ENCODE measurements at places on chromosomes 5 and 9. TPM values are rescaled to one million over a fixed set of nuclear protein-coding genes. Genes with fewer than 3 reads are reported as not detected.

DNA sequence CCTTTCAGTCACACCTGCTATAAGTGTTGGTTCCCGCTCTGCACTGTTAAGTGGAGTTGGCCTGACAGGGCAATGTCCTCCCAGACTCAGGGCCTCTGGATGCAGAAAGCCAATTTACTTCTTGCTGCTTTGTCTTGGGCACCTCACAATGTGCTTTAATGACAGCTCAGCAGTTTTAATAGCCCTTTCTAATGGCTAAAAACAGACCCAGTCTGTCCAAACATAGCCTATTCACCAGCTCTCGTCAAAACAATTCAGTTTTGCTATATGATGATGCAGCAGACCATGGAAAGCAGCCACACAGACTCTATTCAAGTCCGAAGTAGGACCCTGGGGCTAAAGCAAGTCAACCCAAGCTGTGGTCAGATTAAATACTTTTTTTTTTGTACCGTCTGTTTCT is 529.1 kb upstream of the SEMA6A start:
- H3K27ac ChIP-seq, result no peak overlapping the region
- H3K4me1 ChIP-seq, result no peaks in the 10 kb centered on the region
- no peaks in the 10 kb centered on the region for H3K27me3 ChIP-seq
- no peaks in the 10 kb centered on the region for H3K36me3 ChIP-seq
- no peak for DNase-seq

- DNase-seq, result no peak
- no peaks in the 10 kb centered on the region for H3K36me3 ChIP-seq
- H3K27me3 ChIP-seq, result no peaks in the 10 kb centered on the region
- H3K4me1 ChIP-seq, result peaks cover 27% of the 10 kb centered on the region
- peak overlapping the region; percentile 93 for H3K27ac ChIP-seq
Observed at GRCh38 chr9:95507464-95508241, 9.1 kb downstream of the PTCH1 start.

DNA sequence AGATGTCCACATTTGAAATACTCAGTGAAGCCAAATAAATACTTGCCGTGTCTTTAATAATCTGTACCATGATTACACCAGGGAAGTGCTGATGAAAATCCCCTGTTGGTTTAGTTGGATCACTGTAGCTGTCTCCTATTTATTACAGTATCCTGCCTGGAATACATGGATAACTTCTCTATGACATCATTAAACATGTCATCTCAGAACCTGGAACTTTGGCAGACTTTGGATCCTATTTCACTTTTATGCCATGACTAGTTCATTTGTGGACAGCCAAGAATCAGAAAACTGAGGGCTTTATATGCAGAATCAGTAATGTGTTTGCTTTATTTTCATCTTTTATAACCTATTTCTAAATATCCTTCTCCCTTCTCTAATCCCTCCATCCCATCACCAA is at the start of gene TXNDC8:
Gene TXNDC8, minus strand, starts transcription at position 137 of the 400 bp plus-strand sequence.
- H3K4me3 ChIP-seq, result no peak within 1 kb of the TSS
- no peaks in the 10 kb centered on the region for H3K4me1 ChIP-seq
- no peak for DNase-seq
- H3K36me3 ChIP-seq, result no peaks in the 10 kb centered on the region
- no peaks in the 10 kb centered on the region for H3K27me3 ChIP-seq
- no peak within 1 kb of the TSS for H3K27ac ChIP-seq

Gene GRM6
- not detected for total RNA-seq

DNA sequence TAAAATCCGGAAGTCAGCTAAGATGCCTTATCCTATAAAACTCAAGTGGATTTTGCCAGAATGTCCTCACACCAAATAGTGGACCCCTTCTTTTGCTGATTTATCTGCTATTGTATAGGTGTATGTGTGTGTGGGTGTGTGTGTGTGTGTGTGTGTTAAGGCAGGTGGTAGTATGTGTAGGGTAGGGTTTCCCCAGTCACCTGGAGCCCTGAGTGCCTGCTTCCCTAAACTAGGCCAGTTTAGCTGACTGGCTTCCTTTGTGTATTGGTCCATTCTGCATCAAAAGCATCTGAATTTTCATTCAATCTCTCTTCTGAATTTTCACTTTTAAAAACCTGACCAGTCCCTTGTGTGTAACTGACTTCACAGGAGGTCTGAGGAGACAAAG is 42.2 kb upstream of the LCP2 start:
- H3K4me1 ChIP-seq, result no peaks in the 10 kb centered on the region
- no peak for DNase-seq
- H3K4me3 ChIP-seq, result no peak overlapping the region

DNA sequence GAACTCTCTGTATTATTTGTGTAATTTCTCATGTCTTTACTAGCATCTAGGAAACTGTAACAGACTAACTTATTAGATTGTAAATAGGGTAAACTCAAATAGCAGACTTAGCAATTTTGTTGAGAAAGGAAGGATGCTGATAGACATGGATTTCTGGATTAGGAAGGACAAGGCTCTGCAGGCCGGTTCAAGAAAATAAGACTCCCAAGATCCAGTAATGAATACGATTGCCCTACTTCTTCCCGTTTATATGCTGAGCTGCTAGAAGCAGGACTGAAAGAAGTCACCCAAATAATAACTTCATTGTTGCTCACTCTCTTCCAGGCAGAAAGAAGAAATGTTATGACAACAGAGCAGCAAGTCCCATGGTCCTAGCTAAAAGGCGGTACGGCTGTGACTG is 22.8 kb upstream of the C9orf40 start:
- H3K27me3 ChIP-seq, result no peaks in the 10 kb centered on the region
- no peak overlapping the region for H3K27ac ChIP-seq
- no peak for DNase-seq
- H3K4me3 ChIP-seq, result no peak overlapping the region
- H3K4me1 ChIP-seq, result no peaks in the 10 kb centered on the region

Gene INSL4
- total RNA-seq, result not detected

All from vagina (tissue), 2 donors.